ENCODE measurements at places on chromosomes 7 and 10.
A peak's percentile ranks its signal among the peaks of the same experiment; 100 is the strongest.

DNA sequence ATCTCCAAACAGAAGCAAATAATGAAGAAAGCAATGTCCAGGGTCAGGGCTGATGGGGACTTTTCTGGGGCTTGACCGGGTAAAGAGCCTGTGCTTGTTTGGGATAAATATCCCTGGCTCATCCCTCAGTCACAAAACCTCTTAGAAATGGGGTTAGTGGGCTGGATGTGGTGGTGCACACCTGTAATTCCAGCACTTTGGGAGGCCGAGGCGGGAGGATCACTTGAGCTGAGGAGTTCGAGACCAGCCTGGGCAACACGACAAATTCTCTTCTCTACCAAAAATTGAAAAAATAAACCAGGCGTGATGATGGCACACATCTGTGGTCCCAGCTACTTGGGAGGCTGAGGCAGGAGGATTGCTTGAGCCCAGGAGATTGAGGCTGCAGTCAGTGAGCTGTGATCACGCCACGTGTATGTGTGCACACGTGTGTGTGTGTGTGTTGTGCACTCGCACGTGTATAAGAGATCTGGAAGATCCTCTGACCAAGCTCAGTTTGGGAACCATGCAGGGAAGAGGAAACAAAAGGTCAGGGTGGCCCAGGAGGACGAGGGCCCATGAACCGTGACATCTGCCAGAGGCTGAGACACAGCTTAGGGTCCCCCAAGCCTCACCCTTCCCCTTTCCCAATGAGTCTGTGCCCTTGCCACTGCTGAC is 258.6 kb downstream of the TEX36 start:
- no peak for DNase-seq

DNA sequence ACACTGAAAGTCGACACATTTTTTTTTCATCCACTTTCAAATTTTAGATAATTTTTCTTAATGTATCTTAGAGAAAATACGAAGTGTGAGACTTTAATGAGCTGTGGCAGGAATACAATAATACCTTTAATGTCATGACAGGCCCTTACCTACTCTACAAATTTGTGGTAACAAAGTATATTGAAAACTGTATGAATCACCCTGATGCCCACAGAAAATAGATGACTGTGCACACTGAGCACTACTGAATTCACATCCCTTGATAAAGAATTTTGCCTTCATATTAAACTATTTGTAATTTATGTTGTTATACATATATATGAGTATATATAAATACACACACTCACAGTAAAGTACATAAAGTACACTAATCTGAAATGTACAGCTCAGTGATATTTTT is 51.7 kb downstream of the AKR1D1 start:
- DNase-seq = no peak

DNA sequence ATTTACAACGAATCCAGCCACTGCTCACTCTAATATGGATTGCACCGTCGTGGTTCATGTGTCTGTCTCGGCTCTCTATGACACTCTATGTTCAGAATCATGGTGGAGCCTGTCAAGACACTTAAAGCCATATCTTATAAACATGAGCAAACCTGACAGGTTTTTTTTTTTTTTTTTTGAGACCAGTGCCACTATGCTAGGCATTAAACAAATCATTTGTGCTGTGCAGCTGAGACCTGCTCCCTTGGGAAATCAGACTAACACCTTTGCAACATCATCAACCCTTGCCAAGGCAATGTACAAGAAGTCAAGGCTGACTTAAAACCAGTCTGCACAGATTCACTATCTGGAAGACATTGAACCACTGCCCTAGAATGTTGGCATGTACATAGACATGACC is 181.2 kb upstream of the ANK3 start:
- DNase-seq = no peak

GRCh38 chr7:144629011-144629410 is 206.8 kb downstream of the TPK1 start:
- no peak for DNase-seq

DNA sequence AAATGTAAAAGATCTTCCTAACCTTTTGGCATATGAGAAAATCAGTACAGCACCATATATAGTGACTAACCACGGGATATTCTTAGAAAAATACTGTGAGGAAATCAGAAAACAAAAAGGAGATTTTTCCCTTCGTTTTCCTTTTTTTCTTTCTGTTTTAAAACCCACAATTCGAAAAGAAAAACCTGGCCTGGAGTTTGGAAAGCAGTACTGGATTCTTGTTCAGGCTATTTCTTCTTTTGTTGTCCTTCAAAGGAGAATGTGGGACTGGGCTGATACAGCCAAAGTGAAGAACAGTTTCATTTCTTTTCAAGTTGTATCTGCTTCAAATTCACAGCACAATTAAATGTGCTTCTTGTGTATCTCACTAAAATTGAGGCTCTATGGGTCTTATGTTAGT is 156.8 kb upstream of the PHYHIPL start:
- DNase-seq = peak; percentile 15

- DNase-seq = no peak
Observed at GRCh38 chr7:85343484-85343883, 156.6 kb upstream of the SEMA3D start.

DNA sequence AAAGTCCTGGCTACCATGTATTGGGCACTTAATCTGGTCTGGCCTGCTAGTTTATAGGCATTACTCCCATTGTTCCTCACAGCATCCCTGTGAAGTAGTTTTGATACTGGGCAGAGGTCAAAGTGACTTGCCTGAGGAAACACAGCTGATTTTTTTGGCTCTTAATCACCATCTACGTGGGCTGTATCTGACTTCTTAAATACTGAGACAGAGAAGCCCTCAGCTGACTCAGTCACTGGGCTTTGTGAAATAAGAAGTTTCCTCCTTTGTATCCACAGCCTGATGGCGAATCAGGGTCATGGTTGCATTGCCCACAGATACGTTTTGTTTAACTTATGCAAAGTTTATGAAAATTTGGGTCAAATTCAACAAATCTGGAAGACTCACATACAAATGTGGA is 13.2 kb downstream of the TACR2 start:
- DNase-seq = no peak

- no peak for DNase-seq
Observed at GRCh38 chr10:58438340-58438871, 53.2 kb downstream of the TFAM start.

DNA sequence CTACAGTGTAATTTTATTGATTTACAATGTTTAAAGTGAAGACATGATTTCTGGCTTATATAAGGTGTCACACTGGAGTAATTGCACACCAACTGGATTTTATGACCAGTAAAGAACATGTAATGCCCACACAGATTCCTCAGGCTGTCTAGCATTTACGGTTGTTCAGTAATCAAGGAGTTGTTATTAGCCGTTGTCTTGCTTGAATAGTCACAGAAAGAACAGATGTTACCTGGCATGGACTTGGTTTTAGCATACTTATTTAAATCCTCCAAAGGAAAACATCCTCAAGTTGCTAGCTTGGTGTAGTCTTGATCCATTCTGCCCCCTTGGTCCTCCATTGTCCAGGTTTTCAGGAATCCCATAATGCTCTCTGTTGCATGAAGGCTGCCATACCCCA is 65.8 kb downstream of the POU6F2 start:
- no peak for DNase-seq

GRCh38 chr10:122258136-122259074 is 12.7 kb upstream of the BTBD16 start:
- no peak for DNase-seq

DNA sequence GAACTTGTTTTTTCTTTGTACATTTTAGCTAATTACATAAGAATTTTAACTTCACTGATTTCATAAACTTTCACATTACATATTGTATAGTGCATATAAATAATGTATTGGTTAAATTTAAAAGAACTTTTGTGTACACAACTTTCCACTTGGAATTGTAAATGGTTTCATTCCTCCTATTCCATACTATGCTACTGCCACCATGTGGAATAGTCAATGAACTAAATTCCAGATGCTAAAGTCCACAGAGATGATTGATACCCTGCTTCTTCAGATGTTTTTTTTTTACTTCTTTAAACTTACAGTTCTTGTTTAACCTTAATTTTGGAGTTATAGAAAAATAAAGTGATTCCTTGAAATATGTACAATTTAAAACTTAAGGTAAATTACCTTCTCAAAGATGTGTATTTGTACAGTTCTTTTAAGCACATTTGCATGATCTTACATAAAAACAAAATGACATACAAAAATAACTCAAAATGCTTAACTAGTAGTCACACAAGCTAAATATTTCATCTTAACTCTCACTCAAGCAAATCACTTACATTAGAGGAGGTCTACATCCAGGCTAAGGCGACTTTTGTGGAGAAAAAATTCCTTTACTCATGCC is 247.6 kb upstream of the HGF start:
- DNase-seq = no peak

- no peak for DNase-seq
Observed at GRCh38 chr10:15791816-15792524, 68.3 kb downstream of the MINDY3 start.

- no peak for DNase-seq
Observed at GRCh38 chr7:22317632-22318031, 39.3 kb downstream of the RAPGEF5 start.

DNA sequence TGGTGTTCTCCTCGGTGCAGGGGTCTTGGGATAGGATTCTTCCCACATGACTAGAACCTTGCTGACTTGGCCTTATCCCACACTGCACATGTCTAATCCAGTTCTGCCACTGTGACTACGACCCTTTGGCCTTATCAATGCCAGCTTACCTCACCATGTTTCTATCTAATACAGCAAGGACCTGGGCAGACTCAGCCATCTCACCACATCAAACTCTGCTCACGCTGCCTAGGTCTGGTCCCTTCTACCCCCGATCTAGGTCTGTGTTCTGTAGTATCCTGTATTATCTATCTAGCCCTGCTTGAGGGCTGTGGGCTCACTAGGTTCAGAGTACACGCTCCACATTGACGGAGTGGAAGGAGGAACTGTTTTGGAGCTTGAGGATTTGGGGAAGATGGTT is 282.4 kb downstream of the HPSE2 start:
- no peak for DNase-seq

GRCh38 chr7:36513393-36513792 is 123.7 kb downstream of the ANLN start:
- DNase-seq = no peak

DNA sequence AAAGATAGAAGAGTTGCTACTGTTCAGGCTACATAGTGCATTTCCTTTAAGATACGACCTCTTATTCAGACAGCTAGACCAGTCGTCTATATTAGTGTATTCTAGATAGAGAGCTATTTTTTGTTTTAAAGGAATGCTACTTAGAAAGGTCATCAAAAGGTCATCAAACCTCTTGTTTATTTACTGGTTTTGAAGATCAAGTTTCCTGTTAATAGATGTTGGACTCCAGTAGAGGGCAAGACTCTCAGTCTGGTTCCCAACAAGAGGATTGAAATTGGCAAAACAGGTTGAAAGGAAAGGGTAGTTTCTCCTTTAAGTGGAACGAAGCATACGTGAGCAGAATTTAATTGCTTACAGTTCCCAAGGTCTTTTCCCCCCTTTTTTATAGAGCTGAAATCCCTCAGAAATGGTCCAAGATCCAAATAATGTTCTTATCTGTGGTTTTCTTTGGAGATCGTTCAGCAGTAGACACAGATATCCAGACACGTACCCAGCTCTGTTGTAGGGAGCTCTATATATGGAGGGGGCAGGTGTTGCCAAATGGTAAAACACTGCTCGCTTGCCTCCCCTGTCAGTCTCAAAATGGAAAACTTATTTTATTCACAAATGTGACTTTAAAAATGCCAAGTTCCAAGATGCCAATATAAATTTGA is 37.2 kb downstream of the BAMBI start:
- no peak for DNase-seq

GRCh38 chr7:104272767-104273384 is 55.5 kb upstream of the LHFPL3 start:
- DNase-seq = peak; percentile 6

DNA sequence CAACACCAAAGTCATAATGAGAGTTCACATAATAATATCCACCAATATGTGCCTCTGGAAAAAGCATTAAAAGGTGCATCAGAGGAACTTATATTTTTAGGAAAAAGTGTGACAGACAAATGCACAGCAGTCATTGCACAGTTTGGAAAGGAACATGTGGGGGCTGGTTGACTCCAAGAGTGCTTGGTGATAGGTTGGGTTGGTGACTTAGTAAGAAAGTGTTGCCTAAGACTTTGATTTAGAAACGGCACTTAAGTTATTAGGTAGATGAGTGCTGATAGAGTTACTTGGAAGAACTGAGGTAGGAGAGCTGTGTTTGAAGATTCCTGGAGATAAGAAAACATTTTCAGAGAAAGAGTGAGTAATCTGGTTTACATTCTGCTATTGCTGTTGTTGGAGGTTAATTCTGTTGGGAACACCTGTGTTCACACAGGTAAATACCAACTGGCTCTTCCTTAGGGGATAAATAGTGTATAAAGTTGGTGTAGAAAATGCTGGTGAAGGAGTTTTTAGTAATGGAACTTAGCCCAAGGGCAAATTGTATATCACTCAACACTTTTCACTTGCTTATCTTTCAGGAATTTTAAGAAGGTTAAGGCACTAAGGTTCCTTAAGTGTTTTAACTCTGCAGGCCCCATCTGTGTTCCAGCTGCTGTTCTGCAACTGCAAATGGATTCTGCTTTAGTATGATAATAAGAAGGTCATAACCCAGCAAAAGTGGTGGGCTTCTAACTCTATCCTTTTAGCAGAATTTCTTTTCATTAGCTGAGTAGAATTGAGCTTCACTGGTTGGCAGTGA is 196.1 kb downstream of the NSUN6 start:
- DNase-seq = no peak

DNA sequence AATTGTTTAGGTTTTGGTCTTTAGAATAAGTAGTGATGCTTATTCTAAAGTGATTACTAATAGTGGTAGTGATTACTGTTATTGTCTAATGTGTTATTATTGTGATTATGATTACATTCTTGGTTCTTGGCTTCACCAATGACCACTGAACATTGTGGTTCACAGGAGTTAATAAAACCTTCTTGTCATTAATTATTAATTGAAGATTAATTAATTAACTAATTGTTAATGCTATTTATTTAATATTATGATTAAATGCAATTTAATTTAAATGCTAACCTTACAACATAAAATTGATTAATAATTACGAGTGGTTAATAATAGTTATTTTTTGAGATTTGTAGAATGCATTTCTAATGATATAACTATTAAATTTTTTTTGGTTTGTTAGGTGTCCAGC is 747.7 kb upstream of the POM121L12 start:
- no peak for DNase-seq

GRCh38 chr10:60944058-60944909 is at the start of gene RHOBTB1:
TSS of gene RHOBTB1 (minus strand) at chr10:60944185. CDS start at chr10:60911542, 32,643 bp downstream.
- DNase-seq = no peak

Measured in smooth muscle cell of the brain vasculature (primary cell).